Kidney (tissue), 22 donors: ENCODE measurements at places on chromosomes 2 and 18. TPM values are rescaled to one million over a fixed set of nuclear protein-coding genes. Genes with fewer than 3 reads are reported as not detected.

GRCh38 chr18:43405097-43405496, 127.8 kb upstream of the SYT4 start:
- DNase-seq = no peak

The LIMS4 gene
- 5.5 TPM for polyA plus RNA-seq

The NTSR2 gene
- not detected for polyA plus RNA-seq

The DNAJC5G gene
- not detected for polyA plus RNA-seq

GRCh38 chr2:46368401-46368800, 71.2 kb downstream of the EPAS1 start:
- DNase-seq = no peak

- no peak for DNase-seq
These were observed 88.3 kb downstream of the SLC8A1 start for GRCh38 chr2:40363631-40364030.

GRCh38 chr2:217631115-217631514, 371.7 kb downstream of the TNS1 start:
- DNase-seq = no peak

DNA sequence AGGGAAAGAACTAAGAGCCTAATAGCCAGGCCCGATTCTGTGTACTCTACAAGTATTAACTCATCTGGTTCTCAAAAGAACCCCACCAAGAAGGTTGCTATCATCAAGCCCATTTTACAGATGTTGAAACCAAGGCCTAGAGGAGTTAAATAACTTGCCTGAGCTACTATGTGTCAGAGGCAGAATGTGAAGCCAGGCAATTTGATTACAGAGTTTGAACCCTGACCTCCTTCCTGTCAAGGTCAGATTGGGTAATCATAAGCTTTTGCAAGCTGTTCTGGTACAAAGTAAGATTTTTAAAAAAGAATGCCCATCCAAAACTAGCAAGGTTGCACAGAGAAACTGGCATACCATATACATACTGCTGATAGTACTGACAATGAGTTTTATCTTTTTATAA, 227.1 kb downstream of the HAUS1 start:
- DNase-seq = no peak

The KIAA2012 gene
- polyA plus RNA-seq = not detected

- peak; percentile 44 for DNase-seq
These were observed 129.5 kb upstream of the PELI1 start for GRCh38 chr2:64273524-64274398.
